NCI-H524 treated with DMSO at 0.1 percent for 48 hours (cell line): ENCODE measurements at places on chromosomes 4 and X.

- DNase-seq, result no peak
Observed at GRCh38 chr4:28490669-28491068, 1630.0 kb downstream of the STIM2 start.

DNA sequence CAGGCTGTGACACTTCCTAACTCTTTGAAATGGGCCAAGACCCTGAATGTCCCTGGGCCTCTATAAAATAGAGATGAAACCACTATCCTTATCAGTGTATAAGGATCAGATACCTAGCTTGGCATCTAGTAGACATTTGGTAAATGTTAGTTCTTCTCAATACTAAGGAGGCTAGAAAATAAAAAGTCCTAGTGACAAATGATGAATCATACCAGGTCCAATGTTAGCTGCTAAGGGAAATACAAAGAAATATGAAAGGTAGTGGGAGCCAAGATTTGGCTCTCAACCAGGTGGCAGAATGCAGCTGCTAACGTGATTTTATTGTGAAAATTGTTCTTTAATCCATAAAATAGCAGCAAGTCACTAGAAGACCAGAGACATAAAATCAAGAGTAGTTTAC is 19.8 kb upstream of the PPARGC1A start:
- no peak for DNase-seq

- DNase-seq, result no peak
Observed at GRCh38 chr4:27090406-27090805, 229.8 kb downstream of the STIM2 start.

DNA sequence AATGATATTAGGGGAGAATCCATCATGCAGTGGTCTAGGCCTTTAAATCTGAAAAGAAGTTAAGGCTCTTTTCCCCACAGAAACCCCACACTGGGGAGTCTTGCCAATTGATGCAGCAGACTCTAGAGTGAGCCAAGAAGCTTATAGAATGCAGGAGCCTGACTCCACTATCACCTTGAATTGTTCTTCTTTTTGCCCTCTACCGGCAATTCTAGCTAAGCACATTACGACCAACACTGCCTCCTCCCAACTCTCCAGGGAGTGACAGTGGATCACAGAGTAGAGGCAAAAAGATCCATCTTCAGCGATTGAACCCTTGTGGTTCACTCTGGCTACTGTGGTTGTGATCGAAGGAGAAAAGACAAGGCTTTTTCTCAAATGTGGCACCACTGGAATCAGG is 331.5 kb downstream of the NKX6-1 start:
- peak; percentile 50 for DNase-seq

DNA sequence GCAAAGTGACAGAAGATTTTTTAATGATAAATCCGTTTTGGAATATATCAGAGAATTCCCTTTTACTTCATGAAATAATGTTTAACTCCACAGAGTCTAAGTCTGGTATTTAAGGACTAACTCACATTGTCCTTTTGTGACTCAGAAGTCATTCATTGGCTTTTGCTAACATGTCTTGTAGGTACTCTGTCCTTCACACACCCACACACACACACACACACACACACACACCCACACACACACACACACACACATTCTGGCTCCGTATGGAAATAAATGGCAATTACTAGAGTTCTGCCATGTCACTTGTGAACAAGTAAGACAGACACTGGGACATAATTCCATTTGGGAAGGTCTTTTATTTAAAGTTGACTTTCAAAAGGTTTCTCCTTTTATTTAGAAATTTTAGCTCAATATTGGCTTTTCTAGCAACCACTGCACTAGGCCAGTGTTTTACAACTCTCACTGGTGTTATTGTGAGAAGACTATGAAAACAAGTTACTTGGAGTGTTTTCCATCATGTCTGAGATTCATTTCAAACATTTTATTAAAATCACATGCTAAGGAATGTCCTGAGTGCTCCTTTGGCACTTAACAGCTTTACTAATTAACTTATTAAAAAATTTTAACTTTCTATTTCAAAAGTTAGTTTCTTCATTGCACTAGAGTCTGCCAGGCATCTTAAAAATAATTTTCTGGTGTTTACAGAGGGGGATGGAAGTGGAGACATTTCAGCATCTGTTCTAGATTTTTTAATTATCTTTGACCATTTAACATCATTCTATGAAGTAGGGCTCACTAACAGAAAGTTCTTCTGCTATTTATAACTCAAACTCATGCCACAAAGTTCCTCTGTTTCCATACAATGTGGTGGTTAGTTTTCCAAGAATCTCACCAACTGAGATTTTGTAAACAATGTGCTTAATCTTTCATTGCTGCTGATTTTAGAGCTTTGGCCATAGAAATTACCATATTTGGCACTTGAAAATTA is 240.3 kb upstream of the GPC4 start:
- DNase-seq, result no peak

DNA sequence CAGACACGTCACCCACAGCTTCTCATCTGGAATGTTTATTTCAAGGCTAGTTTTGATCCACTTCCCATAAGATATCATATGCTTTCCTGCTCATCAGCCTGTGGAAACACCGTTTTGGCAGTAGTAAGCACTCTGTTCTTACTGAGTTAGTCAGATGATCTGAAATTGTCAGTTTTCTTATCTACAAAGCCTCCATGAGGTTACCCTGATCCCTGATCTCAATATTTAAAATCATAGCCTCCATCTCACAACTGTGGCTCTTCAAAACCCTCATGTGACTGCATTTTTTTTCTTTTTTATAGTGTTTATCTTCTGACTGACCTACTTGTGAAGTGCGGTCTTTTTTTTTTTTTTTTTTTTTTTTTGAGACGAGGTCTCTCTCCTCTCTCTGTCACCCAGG is 22.7 kb downstream of the BST1 start:
- no peak for DNase-seq

DNA sequence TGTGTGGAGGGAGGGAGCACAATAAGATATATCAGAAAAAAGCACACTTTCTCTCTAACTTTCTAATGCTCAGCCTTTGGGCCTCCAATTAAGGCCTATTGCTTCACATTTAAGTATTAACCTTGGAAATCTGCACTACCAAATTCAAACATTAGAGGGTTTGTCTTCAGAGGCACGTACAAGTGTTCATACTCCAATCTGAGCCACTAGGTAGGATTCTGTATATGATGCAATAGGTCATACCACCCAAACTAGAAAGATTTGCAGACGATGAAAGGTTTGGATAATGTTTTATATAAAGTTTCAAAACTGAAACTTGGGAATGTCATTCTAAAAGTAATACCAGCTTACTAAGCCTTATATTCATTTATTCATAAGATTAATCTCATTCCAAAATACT is 106.4 kb downstream of the MID1 start:
- no peak for DNase-seq

DNA sequence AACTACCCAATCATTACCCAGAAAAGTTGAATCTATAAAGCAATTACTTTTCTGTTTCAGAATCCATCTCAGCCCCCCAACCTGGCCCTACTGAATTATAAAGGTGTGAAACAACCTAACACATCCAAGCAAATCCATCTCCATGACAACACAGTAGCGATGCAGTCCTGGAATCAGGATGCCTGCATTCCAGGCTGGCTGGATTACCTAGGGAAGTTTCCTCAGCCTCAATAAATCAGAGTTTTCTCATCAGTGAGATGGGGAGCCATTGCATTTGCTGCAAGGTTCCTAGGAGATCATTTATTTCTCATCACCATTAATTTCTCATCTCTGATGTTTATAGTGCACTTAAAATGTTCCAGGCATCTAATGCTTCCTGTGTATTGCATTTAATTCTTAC is 46.0 kb downstream of the LNX1 start:
- no peak for DNase-seq

DNA sequence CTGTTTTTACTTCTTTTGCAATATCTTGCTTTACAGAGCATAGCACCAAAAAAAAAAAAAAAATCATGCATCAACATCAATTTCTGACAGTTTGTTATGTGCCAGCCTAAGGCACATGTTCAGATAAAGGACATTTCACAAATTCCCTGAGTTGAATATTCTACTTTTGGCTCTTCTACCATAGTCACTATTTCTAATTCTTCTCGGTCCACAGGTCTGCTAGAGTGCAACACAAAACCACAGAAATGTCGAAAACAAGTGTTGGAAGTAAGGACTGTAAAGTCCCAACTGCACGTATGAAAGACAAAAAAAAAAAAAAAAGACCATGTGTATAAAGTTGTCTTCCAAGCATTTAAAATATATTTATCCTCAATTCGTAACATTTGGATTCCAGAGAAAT is 494.2 kb upstream of the INTU start:
- no peak for DNase-seq

DNA sequence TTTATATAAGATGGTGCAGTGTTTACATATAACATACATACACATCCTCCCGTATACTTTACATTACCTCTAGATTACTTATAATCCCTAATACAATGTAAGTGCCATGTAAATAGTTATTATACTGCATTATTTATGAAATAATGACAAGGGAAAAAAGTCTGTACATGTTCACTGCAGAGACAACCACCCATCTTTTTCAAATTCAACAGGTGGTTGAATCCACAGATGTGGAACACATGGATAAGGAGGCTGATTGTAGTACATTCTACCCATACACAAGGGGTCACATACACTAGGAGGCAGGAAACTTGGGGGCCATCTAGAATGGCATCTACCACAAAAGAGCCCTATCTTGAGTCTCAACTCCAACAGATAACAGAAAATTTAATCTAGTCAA is 3.4 kb upstream of the IDS start:
- DNase-seq, result no peak

GRCh38 chr4:156193800-156194199 is 240.1 kb upstream of the CTSO start:
- DNase-seq, result peak; percentile 23

GRCh38 chr4:95839891-95840290 is at the start of gene PDHA2:
Gene PDHA2 (plus strand): TSS chr4:95840093. CDS start chr4:95840151, 58 bp downstream.
- no peak for DNase-seq

DNA sequence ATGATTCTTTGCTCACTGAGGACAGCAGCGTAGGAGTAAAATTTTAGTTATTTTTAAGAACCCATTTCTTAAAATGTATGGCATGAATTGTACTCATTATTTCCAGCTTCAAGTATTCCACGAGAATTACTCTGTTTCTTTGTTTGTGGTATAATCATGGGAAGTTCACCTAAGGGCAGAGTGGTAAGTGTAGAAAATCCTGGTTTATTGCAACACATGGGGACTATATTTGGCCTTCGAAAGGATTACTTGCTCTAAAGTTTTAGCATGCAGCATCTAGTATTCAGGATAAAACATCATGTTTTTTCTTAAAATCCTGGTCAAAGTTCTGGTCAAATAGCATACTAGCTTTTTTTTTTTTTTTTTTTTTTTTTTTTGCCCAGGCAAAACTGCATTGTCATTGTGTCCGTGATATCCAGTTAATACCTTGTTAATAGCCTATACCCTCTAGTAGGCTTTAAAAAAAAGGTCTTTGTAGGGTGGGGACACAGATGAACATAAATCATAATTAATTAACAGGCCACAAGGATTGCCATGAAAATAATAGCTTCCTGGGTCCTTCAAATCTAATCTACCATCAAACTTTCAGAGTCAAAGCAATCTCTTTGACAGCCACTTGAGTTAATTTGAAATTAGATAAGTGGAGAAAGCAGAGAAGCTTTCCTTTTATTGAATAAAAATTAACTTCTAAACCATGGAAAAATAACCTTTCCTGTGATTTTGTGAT is 44.6 kb upstream of the VEGFC start:
- peak; percentile 69 for DNase-seq

GRCh38 chr4:141179474-141180373 is 41.0 kb upstream of the ZNF330 start:
- DNase-seq, result no peak

DNA sequence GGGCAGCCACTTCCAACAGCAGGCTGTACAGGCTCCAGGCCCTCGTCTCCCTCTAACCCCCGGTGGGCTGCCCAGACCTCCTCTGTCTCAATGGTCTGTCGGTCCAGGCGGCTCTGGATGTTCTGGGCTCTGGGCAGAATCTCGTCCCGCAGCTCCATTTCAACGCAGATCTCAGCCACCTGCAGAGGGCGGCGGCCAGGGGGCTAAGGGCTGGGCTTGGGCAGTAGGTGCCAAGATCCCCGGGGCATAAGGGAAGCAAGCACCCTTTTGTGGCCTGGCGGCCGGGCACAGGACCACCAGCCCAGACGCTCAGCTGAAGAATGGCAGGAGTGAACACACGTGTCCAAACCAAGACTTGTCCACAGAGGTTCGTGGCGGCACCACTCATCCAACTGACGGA is 9.2 kb downstream of the AVPR2 start:
- no peak for DNase-seq

DNA sequence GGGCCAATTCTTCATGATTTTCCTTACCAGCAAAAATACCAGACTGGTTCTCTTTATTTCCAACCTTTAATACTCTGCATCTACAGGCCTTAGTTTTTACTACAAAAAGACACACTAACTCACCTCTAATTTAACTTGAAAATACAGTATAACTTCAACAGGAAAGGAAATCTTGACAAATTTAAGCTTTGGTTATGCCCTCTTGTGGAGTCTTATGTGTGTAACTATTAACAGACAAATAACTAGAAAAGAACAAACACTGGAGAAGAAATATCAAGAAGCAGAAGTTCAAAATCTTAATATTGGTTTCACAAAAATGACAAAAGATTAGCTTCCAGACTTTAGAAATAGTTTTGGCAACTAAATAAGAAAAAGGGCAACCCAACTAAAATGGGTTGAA is 33.0 kb downstream of the PPA2 start:
- DNase-seq, result no peak
